ENCODE measurements at places on chromosomes 4 and X.

DNA sequence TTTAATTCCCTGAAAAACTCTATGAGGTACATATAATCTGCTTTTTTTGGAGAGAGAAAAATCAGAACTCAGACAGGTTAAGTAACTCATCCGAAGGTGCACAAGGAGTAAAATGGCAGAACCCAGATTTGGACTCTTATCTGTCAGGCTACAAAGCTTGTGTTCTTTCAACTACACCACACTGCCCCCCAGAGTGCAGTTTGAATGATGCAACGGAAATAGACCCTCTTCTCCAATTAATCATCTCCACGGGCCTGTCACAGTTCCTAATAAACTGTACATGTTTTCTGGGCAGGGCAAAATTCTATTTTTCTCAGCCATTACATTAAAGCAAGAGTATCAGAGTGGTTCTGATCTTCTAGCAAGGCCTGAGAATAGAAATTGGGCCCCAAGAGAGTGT is 35.3 kb upstream of the DCX start:
- no peak for DNase-seq

GRCh38 chrX:46408553-46409407 is 136.4 kb downstream of the ZNF674 start:
- peak; percentile 77 for DNase-seq

DNA sequence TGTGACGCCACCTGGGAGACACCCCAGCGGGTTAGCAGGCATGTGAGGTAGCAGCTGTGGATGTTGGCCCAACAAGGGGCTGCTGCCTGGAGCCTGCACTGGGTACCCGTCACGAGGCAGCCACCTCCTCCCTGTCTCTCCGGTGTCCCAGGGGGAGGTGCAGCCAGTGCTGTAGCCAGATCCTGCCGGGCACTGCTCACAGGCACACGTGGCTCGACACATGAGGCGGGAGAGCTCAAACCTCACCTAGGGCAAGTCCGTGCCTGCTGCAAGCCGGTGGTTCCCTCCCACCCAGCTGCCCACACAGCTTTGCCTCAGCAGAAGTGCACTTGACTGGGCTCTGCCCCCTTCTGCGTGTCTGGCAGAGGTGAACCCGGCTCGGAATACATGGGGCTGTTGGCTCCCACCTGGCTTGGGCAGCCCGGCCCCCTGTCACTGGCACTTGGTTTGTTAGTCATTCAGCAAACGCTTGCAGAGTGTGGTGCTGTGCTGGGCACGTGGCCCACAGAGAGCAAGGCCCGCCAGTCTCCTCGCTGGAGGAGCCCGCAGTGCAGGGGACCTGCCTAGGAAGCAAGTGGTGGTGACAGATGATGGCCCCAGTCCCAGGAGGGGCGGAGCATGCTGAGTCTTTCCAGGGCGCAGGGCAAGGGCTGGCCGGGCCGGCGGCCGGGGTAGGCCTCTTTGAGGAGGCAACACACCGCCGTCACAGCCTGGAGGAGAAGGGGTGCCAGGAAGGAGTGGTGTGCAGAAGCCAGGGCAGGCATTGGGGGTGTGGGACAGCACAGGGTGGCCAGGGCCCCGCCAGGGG is 10.1 kb upstream of the SH3TC1 start:
- DNase-seq = no peak

GRCh38 chr4:79492148-79492547 is 84.1 kb upstream of the GK2 start:
- no peak for DNase-seq

DNA sequence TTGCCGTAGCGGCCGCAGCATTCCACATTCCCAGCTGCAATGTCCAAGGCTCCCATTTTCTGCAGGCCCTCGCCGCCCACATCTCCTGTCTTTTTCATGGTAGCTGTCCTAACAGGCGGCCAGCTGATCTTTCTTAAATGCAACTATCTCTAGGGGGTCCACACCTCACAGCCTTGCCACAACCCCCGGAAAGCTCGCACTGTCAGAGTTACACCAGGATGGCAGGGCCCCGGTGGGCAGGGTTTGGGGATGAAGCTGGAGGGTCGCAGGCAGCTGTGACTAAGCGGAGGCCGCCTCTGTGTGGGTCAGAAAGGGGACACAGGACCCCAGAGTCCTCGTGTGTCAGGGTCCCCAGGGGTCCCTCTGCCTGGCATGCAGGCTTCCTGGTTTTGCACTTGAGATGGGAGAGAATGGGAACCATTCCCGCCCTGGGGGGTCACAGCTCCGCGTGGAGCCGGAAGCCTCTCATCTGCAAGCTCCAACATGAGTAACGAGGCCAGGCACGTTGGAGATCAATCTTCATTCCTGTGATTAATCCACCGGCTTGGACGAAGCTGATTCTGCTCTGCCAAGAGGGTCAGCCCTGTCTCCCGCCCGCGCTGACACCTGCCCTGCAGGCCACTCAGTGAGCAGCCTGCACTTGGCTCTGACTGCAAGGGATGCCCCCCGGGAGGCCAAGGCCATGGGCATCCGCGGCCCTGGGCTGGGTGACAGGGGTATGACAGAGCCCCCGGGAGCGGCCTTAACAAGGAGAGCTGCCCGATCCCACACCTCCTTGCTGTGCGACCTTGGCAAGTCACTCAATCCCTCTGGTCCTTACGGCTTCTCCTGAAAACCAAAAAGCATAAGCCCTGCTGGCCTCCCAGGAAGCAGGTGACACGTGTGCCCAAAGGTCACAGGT is 97.9 kb downstream of the ADRA2C start:
- DNase-seq = peak; percentile 17

DNA sequence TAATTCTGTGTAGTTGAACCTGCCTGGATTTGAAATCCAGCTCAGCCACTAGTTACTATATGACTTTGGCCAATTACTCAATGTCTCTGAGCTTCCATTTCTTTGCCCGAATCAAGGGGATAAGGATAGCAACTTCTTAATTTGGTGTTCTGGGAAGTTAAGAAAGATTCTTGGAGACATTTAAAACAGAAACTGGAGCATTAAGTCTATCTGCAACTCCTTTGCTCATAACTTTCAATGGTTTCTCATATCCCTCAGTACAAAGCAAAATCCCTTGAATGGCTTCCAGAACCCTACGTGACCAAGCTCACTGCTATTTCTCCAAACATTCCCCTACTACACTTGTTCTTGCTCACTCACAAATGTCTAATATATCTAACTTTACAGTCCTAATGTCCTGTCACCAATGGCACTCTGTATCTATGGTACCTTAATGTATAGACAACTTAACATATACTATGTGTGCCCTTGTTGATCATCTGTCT is 849.1 kb upstream of the SLIT2 start:
- no peak for DNase-seq

DNA sequence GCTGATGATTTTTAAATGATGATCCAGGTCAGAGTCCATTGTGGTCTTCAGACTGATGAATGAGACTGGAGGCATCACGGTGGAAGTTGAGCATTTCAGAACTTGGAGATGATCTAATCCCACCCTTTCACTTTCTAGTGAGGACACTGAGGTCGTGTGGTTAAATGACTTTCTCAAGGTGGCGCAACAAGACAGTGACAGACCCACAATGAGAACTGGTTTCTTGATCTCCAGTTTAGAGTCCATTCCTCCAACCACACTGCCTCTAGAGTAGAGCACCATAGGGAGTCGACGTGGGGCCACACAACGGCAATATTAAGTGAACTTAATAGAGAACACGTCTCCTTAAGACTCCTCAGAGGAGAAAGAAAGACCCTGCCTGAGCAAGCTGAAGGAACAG is 381.0 kb downstream of the UNC5C start:
- DNase-seq = peak; percentile 12

GRCh38 chr4:147518846-147519767 is 38.2 kb downstream of the EDNRA start:
- DNase-seq = no peak

- peak; percentile 49 for DNase-seq
These were observed 1.0 kb downstream of the RASGEF1B start for GRCh38 chr4:81470456-81471297.

- DNase-seq = no peak
These were observed 4.1 kb downstream of the HDAC8 start for GRCh38 chrX:72568406-72569092.

DNA sequence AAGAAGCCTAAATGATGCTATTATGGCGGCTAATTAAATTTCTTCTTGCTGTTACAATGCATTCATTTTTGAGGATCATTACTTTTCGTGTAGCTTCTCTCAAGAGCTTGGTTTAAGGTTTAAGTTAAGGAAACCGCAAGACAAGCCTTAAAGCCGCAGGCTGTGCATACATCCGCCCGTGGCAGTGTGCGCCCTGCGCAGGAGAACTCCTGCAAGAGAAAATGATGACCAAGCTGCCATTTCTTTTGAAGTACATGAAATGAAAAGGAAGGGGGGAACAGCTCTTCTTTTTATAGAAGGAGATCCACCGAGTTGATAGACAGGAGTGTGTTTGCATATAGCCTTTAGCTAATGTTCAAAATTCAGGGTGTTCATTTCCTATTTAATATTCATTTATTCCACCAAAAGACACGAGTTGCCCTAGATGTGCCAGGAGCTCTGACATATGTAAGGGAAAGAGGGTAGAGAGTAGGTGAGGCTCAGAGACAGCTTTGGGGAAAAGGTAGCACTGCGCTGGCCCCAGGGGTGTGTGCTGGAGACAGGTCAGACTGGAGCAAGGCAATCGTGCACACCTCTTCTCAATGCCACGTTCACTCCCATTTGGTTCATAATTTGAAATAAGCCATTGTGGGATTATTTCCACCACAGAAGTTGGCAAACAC is 112.1 kb upstream of the LDB2 start:
- no peak for DNase-seq

- no peak for DNase-seq
These were observed 21.9 kb upstream of the FAM47C start for GRCh38 chrX:36986231-36986630.

GRCh38 chr4:85767649-85768048 is 292.7 kb downstream of the ARHGAP24 start:
- no peak for DNase-seq

- no peak for DNase-seq
These were observed 88.8 kb upstream of the ESX1 start for GRCh38 chrX:104343428-104344129.

- DNase-seq = no peak
These were observed 95.6 kb upstream of the PRR32 start for GRCh38 chrX:126723881-126724280.

DNA sequence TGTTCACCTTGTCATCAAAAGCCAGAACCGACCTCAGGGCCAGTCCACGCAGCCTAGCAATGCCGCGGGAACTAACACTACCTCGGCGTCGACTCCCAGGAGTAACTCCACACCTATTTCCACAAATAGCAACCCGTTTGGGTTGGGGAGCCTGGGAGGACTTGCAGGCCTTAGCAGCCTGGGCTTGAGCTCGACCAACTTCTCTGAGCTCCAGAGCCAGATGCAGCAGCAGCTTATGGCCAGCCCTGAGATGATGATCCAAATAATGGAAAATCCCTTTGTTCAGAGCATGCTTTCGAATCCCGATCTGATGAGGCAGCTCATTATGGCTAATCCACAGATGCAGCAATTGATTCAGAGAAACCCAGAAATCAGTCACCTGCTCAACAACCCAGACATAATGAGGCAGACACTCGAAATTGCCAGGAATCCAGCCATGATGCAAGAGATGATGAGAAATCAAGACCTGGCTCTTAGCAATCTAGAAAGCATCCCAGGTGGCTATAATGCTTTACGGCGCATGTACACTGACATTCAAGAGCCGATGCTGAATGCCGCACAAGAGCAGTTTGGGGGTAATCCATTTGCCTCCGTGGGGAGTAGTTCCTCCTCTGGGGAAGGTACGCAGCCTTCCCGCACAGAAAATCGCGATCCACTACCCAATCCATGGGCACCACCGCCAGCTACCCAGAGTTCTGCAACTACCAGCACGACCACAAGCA is 898 bp downstream of the UBQLN2 start:
- no peak for DNase-seq

All from right forelimb (tissue), 1 donor.